NB4 (cell line): ENCODE measurements at places on chromosomes 4 and X.
A peak's percentile ranks its signal among the peaks of the same experiment; 100 is the strongest.

DNA sequence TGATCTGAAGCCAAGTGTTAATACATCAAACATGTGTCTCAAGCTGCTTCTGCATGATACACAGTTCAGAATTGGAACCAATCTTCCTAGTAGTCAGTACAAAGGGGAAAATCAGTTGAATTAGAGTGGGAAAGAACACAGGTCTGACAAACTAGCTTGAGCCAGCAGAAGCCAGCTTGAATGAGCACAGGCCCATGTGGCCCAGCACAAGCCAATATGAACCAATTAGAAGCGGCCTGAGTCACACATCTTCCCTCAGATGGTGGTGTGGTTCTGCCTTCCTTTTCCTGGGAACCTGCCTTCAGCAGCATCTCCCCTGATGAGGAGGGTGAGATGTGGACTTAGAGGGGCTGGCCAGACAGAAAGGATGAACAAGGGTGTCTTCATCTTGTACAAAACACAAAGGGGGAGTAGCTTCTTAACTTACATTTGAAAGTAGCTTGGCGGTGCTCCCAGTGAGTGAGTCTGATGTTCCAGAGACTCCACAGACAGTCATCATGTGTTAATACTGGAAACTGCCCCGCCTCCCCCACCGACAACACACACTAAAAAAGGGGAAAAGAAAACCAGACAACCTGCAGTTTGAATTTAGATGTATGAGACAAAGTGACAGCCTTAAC, 72.0 kb downstream of the FRMPD4 start:
- no peak for DNase-seq

GRCh38 chr4:41969671-41970070, 11.9 kb upstream of the DCAF4L1 start:
- DNase-seq: peak; percentile 16

DNA sequence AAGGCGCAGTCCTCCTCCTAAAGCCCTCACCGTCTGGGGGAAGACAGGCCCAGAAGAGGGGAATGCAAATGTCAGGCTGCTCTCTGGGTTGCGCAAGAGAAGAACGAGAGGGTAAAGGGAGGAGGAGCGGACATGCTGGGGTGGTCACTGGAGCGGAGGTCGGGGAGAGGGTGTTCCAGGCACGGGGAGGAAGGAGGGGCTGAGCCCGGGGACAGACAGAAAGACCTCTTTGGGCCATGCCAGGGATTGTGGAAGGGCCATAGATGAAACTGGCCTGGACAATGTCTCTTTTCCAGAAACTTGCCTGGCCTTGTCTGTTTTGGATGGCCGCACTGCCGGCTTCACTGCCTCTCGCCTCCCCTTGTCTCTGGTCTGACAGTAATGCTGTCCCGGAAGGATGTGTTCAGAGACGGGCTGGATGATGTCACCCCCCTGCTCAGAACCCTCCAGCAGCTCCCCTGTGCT, 121.0 kb downstream of the SORCS2 start:
- no peak for DNase-seq

GRCh38 chr4:86870442-86871069, 21.4 kb upstream of the SLC10A6 start:
- DNase-seq: peak; percentile 24
